ENCODE measurements at places on chromosomes 2 and 18. TPM values are rescaled to one million over a fixed set of nuclear protein-coding genes. Genes with fewer than 3 reads are reported as not detected.

- no peak overlapping the region for H3K4me3 ChIP-seq
- peaks cover 2% of the 10 kb centered on the region for H3K4me1 ChIP-seq
- peak; percentile 7 for DNase-seq
- no peak overlapping the region for H3K27ac ChIP-seq
- no peaks in the 10 kb centered on the region for H3K36me3 ChIP-seq
- no peaks in the 10 kb centered on the region for H3K27me3 ChIP-seq
Observed at GRCh38 chr2:2644040-2644439, 313.0 kb upstream of the MYT1L start.

- no peaks in the 10 kb centered on the region for H3K27me3 ChIP-seq
- H3K4me3 ChIP-seq, result no peak overlapping the region
- no peaks in the 10 kb centered on the region for H3K4me1 ChIP-seq
- H3K36me3 ChIP-seq, result peaks cover 4% of the 10 kb centered on the region
Observed at GRCh38 chr2:210445116-210445707, 31.3 kb downstream of the LANCL1 start.

- H3K27ac ChIP-seq, result no peak overlapping the region
- H3K27me3 ChIP-seq, result no peaks in the 10 kb centered on the region
- H3K4me1 ChIP-seq, result no peaks in the 10 kb centered on the region
- H3K36me3 ChIP-seq, result peaks cover 11% of the 10 kb centered on the region
Observed at GRCh38 chr2:96801005-96801785, 14.9 kb upstream of the CNNM3 start.

DNA sequence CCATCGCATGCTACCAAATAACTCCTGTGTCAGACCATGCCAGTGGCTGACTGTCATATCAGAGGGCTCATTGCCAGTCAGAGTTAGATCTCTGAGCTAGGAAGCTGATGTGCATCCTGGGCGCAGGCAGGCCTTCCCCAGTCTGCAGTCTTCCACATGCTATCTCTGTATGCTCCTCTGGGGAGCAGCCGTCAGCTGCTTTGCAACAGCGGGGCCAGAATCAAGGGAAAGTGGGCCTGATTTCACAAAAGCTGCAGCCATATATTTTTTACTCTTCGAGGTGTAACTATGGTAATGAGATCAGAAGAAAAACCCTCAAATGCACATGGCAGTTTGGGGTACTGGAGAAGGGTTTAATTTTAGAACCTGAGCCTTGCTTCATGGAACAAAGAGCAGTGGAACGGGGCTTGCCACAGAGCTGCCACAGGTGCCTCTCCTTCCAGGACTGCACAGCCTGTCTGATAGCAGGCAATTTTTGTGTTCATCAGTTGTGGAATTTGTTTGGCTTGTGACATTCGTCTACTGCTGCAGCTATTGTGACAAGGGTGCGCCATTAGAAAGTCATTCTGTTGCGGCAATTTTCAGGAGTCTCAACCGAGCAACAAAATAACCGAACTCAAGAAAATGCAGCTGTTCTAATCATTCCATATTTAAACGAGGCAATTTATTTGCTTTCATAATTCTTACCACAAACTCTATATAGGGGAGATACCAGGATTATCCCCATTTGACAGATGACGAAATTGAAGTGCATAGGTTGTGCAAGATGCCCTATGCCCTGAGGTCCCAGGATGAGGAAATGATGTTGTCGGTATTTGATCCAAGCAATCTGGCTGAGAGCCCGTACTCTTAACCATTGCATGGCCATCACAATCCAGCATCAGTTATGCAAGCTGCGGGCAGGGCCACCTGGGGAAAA is 109.6 kb upstream of the CYRIA start:
- peak; percentile 80 for DNase-seq
- H3K4me3 ChIP-seq, result no peak overlapping the region
- H3K36me3 ChIP-seq, result no peaks in the 10 kb centered on the region
- H3K27ac ChIP-seq, result no peak overlapping the region

DNA sequence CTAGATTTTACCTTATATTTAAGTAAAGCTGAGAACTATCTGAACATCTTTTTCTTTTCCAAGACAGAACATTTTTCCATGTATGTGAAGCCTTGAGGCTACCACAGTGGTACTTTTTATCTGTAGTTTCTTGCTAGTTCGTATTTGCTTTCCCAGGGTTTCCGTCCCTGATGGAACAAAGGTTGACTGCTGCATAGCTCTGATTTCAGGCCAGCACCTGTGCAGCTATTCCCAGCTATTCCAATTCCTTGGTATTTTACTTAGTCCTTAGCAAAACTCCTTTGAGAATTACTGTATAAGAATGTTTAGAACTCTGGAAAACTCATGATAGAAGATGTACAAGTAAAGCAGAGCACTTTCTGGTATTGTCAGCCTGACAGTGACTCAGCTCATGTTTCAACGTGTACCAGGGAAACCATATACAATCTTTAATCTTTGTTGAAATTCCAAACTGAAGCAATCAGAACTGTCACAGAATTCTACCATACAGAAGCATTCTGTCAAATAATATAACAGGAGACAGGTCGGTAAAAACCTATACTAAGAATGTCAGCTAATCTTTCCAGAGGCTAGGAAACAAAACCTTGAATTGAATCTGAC is 162.2 kb downstream of the PKP4 start:
- H3K27me3 ChIP-seq, result no peaks in the 10 kb centered on the region
- no peak overlapping the region for H3K4me3 ChIP-seq
- DNase-seq, result no peak
- H3K4me1 ChIP-seq, result no peaks in the 10 kb centered on the region

- no peaks in the 10 kb centered on the region for H3K36me3 ChIP-seq
- no peak overlapping the region for H3K27ac ChIP-seq
- no peaks in the 10 kb centered on the region for H3K27me3 ChIP-seq
- no peaks in the 10 kb centered on the region for H3K4me1 ChIP-seq
- no peak overlapping the region for H3K4me3 ChIP-seq
Observed at GRCh38 chr2:211631503-211631902, 907.1 kb downstream of the ERBB4 start.

GRCh38 chr2:38765149-38765548 is 12.9 kb upstream of the GEMIN6 start:
- DNase-seq, result no peak
- H3K4me3 ChIP-seq, result no peak overlapping the region
- H3K36me3 ChIP-seq, result no peaks in the 10 kb centered on the region
- no peaks in the 10 kb centered on the region for H3K27me3 ChIP-seq
- no peak overlapping the region for H3K27ac ChIP-seq

DNA sequence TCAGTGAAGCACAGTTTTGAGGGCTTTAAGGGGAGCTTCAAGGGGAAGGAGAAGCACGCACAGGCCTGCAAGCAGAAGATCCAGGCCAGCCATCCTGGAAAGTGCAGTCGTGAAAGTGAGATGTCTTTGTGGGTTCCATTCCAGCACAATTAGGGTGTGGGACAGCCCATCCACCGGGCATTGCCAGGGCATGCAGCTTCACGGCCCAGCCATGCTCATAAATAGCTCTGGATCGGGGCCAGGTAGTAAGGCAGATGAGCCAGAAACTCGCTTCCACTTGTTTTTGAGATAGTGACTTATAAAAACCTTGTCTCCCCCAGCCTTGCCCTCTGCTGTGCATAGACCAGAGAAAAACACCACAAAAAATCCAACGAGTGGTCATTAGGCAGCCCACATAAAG is 21.0 kb downstream of the KDSR start:
- H3K27me3 ChIP-seq, result no peaks in the 10 kb centered on the region
- peaks cover 71% of the 10 kb centered on the region for H3K36me3 ChIP-seq
- no peak for DNase-seq

The KCNG3 gene
- 1.9 TPM for total RNA-seq

The DUSP2 gene
- 2.1 TPM for total RNA-seq

The CAVIN2 gene
- total RNA-seq, result not detected

The SCN7A gene
- 0.29 TPM for total RNA-seq

The CTDP1 gene
- total RNA-seq, result 32.7 TPM

All from endodermal cell (in vitro differentiated cells).